ENCODE measurements at places on chromosomes 7 and 10.
A peak's percentile ranks its signal among the peaks of the same experiment; 100 is the strongest.

- no peak for DNase-seq
Measured at GRCh38 chr7:117468174-117468573, 11.7 kb upstream of the CFTR start.

DNA sequence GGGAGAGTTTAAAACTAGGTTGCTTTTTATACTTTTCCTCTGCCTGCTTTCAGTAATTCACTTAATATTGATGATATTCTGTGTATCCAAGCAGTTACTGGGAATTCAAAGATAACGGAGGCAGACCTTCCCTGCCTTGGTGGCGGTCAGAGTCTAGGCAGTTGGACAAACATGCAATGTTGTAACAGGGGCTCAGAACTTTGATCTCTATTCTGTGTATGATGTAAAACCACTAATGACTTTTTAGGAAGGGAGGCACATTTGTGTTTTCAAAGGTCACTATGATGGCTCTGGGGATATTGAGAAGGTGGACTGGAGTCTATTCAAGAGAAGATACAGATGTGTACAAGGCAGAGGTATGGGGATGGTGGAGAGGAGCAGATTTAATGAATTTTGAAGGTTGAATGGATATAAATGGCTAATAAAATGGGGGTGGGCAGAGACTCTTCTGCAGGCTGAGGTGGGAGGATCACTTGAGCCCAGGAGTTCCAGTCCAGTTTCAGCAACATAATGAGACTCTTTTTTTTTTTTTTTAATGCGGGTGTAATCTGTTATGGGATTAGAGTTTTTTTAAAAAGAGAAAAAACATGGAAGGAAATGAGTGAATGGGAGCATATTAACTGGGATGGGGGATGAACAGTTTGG, 5.7 kb upstream of the PON2 start:
- no peak for DNase-seq

DNA sequence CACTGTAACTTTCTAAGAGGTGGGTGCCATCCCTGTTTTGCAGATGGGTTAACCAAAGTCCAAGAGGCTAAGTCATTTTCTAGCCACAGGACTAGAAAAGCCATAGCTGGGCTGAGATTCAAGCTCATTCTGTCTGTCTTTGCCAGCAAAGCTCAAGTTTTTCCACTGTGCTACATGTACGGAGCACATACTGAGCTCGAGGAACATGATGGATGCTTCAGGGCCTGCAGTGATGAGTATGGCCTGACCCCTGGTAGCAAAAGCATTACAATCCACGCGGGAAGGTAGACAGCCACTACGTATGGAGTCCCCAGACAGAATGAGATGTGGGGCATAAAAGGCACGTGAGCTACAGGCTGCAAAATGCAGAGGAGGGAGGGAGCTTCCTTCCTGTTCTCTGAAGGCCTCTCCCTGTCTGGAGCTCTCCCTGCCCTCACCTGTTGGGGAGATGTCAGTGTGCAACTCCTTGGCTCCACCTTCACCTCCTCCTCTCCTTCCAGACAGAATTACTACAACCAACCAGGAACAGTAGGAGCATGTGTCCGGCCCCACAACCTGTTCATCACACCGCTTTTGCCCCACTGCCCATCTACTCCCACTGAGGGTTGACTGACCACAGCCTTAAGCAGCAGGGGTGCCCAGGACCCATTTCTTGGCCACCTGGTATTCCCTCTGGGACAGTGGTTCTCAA, 16.4 kb downstream of the ITPRIP start:
- DNase-seq, result no peak

- no peak for DNase-seq
Measured at GRCh38 chr7:19677180-19677579, 31.7 kb downstream of the POLR1F start.

- DNase-seq, result no peak
Measured at GRCh38 chr7:31058122-31058521, 6.0 kb downstream of the ADCYAP1R1 start.

DNA sequence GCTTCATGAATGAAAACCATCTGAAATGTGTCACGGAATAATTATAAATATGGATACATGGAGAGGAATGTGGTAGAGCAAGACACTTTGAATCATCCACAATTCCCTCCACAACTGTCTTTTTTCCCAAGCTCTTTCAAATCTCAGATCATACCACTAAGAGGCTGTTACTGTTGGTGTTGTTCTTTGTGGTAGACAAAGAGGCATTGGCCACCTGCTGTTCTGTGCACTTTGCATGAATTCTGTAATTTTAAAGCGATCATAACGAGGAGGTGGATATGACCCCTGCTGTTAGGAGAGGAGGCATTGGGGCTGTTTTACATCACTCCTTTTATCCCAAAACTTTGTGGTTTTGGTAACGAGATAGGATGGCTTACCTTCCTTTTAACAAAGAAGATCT, 141.2 kb upstream of the KLF6 start:
- DNase-seq, result no peak

GRCh38 chr7:3172768-3173280, 128.2 kb upstream of the SDK1 start:
- no peak for DNase-seq

GRCh38 chr7:27897001-27897400, 157.0 kb downstream of the TAX1BP1 start:
- DNase-seq, result no peak

- no peak for DNase-seq
Measured at GRCh38 chr10:51233337-51234100, 159.2 kb downstream of the PRKG1 start.

GRCh38 chr7:102849538-102849937, 63.3 kb upstream of the LRRC17 start:
- DNase-seq, result no peak

- no peak for DNase-seq
Measured at GRCh38 chr7:117098457-117098856, 145.2 kb downstream of the ST7 start.

- peak; percentile 90 for DNase-seq
Measured at GRCh38 chr10:73495884-73496674, at the start of gene PPP3CB. PPP3CB (minus strand) TSS chr10:73496024; CDS start chr10:73495889, 135 bp downstream.

DNA sequence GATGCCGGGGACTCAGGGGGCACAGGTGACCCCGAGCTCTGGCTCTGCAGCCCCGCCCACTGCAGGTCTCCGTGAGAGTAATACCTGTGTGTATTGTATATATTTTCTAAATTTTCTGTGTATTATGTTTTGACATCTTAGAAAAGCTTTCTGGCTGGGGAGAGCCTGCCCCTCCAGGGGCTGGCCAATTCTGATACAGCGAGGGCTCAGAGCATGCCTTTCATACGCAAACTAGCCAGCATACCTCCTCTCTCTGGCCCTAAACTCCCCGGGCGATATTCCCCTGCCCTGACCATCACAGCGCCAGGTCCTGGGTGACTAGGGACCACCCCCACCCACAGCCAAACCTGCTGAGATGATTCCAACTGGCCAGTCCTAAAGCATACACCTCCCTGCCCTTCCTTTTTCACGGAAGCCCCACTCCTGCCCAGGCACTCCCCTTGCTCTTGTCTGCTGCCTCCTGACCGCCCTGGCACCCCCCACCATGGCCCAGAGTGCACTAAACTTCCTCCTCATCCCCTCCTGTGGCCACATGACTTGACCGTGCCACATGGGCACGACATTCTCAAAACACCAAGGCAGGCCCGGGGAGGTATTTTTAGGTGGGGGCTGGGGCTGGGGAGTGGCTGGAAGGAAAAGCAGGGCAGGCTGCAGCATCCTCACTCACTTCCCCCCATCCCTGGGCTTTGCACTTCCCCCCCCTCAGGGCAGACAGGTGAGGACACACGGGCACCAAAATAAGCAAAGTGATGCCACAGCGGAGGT, 61.5 kb downstream of the INSIG1 start:
- DNase-seq, result no peak

DNA sequence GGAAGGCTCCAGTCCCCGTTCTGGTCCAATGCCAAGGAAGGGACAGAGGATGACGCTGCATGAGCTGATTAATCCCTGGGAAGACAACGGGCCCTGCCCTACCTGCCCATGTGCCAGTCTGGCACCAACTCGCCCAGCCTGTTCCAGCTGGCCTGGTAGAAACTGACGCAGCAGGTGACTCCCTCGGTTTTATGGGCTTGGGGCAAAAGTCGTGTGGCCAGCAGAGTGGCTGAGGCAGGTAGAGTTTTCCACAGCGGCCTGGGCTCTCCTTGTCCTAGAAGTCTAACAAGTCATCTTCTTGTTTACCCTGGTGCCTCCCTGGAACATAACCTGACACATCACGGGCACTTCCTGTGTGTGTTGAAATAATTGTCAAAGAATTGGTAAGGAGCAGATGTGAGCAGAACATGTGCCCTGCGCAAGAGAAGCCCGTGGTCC, 20.4 kb upstream of the LMTK2 start:
- no peak for DNase-seq

GRCh38 chr7:90710466-90710850, 114.3 kb downstream of the CDK14 start:
- DNase-seq, result no peak

- no peak for DNase-seq
Measured at GRCh38 chr7:84122582-84123360, 71.8 kb downstream of the SEMA3A start.

DNA sequence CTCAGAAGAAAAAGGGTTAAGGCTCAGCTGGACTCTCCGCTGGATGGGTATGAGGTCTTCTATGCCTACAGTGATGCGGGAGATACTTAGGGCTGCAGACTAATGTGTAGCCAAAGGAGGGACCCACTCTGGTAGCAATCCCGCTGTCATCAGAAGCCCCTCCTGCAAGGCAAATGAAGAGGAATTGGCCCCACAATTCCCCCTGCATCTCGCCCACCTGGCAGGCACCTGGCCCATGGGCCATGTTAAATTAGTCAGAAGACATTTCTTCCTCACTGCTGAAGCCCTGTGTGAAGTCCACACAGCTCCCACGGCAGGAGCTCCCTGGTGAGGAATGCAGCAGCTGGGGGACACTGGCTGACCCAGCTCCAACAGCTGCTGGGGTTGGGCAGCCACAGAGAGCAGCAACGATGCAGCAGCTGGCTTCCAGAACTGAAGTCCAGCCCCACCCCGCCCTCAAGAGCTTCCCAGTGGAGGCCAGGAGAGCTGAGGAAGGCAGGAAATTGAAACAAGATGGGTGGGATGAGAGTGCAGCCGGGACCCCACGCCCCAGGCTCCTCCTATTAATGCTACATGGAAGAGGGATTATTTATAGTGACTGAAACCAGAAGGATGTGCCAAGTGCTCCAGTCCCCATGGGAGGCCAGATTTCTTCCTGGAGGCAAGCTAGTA, 5.5 kb downstream of the VSTM4 start:
- DNase-seq, result no peak

DNA sequence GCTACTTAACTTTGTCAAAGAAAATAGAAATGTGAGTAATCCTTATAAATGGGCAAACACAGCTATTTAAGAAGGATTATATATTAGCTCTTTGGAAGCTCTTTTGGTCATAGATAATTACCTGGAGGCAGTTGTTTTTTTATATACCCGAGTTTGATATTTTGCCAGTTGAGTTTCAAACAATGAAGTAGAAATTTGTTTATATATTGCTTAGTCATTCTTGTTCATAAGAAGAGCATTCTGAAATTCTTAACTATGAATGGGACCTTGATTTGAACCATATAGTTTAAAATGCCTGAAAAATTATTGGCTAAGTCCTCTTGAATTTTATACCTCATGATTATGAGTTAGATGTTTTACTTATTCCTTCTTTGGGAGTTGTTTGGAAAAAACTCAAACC, 36.4 kb downstream of the MINPP1 start:
- no peak for DNase-seq

DNA sequence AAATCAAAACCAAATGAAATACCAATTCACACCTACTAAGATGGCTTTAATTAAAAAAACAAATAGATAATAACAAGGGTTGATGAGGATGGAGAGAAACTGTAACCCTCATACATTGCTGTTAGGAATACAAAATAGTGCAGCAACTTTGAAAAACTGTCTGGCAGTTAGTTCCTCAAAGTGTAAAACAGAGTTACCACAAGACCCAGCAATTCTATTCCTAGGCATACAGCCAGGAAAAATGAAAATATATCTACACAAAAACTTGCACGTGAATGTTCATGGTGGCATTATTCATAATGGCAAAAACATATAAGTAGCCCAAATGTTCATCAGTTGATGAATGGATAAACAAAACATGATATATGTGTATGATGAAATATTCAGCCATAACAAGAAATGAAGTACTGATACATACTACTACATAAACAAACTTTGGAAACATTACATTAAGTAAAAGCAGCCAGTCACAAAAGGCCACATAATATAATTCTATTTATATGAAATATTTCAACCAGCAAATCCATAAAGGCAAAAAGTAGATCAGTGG, 83.5 kb downstream of the BRAF start:
- no peak for DNase-seq

DNA sequence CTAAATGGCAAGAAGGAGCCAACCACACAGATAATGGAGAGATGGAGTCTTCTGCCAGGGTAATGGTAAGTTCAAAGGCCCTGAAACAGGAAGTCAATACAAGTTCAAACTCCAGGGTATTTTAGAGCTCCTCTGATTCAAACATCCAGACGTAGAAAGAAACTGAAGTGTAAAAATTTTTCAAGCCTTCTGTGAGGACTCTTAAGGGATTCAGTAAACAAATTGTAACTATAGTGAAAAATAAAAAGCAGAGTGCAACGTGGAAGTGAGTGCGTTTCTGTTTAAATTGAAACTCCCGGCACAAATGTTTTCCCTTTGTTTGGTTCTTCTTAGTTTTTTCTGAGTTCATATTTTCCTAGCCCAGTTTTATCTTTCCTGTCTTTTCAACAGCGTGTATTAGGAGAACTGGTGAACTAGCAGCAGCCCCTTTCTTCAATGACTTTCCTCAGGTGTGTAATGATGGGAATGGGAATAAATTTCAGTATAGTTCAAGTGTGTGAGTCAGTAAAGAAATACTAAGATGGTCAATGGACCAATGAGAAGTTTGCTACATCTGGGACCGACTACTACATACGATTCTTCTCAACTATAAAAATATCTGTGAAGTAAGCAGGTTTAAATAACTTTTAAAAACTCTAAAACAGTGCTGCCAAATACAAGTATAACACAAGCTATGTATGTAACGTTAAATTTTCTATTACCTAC, 298.9 kb downstream of the CSTF2T start:
- DNase-seq, result no peak

Data from GM13976 (cell line).